ENCODE measurements at places on chromosomes 1 and 21.

DNA sequence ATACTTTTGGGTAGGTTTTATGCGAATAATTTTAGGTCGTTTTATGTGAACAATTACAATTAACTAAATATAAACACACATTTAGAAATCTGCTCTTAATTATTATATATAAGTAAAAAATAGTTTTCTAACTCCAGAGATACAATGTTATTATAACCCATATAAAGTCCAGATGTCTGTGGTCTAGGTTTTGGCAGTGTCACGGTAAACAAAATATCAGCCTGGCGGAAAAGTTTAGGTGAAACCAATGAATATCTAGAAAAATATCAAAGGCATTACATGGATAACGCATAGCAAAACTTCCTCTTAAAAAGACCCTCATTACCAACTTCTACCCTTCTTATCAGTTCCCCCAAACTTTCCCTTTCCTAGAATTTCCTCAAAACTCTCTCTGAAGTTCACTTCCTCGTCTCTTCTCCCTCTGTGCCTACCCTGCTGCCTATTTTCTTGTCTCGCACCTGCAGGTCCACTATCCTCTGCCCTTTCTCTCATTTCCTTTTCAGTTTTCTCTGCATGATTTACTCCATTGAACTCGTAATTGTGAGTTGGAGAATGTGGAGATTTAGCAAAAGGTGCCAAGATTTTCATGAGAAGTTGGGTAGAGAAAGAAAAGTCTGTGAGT is 21.8 kb downstream of the VTCN1 start:
- no peak for DNase-seq

DNA sequence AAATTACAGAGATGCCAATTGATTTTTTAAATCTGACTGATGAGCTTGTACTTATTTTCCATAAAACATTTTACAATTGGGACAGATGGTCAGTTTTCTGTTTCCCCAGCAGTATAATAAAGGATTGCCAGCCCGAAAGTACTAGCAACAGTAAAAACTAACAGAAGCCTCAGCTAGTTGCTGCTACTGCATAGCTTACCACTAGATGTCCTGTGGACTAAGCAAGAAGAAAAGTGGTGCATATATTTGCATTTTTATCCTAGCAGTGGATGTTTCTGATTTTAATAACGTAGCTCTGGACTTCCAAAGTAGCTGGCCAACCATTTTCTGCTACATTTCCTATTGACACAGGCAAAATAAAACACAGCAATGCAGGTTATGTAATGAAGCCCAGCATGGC is 241.5 kb downstream of the BARHL2 start:
- no peak for DNase-seq

GRCh38 chr1:209835782-209836298 is 8.1 kb downstream of the UTP25 start:
- no peak for DNase-seq

DNA sequence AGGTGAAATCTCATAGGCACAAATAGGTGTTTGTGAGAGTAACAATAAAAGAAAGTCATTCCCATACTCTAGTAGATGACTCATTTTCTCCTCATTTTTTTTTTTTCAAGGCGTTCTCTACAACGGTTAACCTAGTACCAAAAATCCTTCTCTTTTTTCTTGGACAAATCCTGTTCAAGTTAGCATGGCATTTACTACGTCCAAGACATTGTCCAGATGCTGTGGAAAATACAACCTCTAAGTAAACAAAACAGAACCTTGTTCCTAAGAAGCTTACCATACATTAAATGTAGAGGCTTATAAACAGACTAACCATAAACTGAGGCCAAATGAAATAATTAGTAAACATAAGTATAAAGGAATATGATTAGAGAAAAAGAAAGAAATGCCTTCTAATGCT is 76.2 kb upstream of the RGS4 start:
- no peak for DNase-seq

- no peak for DNase-seq
These were observed 55.4 kb downstream of the KCNAB2 start for GRCh38 chr1:6100861-6101783.

DNA sequence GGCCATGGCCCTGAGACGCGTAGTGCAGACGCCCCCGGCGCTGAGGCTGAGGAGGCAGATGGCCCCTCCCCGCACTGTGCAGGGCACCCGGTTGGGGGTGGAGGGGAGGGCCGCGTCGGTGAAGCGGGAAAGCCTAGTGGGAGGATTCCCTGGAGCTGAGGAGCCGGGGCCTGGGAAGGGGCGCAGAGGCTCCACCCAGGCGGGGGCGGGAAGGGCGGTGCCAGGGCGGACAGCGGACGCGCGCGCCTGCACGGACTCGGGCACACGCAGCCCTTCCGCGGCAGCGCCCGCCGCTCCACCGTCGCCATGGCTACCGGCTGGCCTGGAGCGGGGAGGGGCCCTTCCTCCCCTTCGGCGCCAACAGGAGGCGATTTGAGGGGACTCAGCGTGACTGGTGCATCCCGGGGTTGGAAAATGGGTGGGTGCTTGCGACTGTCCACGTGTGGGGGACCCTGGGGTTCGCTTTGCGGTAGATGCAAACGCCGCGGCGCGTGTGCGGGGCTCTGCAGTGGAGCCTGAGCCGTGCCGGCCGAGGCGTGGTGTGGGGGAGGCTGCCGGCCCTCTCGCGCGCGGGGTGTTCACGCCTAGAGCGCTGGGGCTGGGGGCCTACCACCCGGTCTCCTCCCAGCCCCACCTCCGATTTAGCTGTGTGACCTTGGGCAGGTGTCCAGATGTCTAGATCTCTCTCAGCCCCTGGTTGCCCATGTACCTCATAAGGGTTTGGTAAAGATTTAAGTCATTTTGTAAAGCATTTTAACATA is 35.1 kb downstream of the PTPRF start:
- no peak for DNase-seq

- DNase-seq: no peak
These were observed at the start of gene CYP2J2 for GRCh38 chr1:59926381-59927123. CYP2J2 (minus strand) TSS chr1:59926773; CDS start chr1:59926746, 27 bp downstream.

DNA sequence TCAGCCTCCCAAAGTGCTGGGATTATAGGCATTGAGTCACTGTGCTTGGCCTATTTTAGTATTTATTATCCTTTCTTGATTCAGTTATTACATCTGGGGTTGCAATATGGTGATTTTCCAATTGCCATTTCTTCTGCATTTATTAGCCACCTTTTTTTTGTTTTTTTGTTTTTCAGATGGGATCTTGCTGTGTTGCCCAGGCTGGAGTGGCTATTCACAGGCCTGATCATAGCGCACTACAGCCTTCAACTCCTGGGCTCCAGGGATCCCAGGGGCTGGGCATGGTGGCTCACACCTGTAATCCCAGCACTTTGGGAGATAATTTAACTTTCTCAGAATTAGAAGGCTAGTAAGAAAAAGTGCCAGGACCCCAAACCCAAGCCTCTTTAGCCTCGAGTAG is 82.1 kb upstream of the PGD start:
- no peak for DNase-seq

GRCh38 chr1:194033646-194034045 is 847.2 kb upstream of the B3GALT2 start:
- DNase-seq: no peak

DNA sequence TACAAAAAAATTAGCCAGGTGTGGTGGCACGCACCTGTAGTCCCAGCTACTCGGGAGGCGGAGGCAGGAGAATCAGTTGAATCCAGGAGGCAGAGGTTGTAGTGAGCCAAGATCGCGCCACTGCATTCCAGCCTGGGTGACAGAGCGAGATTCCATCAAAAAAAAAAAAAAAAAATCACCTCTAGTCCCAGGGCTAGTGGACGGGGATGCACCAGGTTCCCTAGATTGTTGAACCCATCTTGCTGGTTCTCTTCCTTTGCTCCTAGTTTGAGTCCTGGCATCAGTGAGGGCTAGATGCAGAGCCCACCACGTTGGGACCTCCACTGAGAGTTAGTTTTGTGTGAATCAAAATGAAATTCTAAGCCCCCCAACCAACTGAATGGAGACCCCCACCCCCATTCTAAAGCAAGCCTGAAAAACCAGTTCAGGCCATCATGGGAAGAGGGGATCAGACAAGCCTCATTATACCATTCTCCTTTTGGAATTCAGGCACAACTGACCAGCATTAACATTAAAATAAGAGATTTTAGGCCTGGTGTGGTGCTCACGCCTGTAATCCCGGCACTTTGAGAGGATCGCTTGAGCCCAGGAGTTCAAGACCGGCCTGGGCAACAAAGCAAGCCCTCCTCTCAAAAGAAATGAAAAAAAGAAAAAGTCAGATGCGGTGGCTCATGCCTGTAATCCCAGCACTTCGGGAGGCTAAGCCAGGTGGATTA is 17.9 kb upstream of the L1TD1 start:
- no peak for DNase-seq

- DNase-seq: no peak
These were observed 47.4 kb upstream of the FOXD3 start for GRCh38 chr1:63274979-63275378.

DNA sequence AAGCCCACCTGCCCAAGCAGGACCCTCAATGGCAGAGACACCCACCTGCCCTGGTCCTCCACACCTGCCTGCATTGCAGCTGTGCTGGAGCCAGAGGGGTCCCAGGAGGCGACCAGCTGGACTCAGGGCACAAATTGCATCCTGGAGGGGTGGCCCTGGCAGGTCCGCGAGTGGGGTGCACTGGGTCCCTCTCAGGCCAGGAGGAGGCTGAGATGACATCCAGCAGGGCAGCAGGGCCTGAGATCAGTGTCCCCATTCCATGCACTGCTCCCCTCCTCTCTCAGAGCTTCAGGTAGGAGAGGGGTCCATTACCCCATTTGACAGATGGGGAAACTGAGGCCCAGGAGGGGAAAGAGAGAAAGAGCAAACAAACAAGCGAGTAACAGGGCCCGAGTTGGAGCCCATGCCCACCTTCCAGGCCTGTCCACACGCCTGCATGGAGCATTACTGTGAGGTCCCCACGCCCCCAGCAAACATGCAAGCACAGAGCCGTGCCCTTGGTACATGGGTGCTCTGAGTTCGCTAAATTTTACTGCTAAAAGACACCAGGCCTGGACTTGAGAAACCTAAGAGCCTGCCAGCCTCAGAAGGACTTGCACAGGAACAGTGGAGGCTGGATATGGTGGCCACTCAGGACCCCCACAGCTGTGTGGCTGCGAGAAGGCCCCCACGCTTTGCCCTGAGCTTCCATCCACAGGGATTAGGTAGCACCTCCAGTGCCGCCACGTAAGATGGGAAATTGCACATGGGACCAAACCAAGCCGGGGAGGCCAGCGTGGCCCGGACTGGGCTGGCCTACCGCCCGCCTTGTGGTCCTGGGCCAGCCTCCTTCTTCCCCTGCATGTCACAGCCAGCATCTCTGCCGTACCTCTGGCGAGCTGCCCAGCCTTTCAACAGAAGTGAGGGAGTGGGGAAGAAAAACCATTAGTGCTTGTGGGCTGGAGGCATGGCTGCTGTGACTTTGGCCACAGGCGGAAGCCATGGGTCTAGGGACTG is 7.4 kb downstream of the WNT3A start:
- DNase-seq: no peak
